Activated CD8-positive, alpha-beta memory T cell treated with anti-CD3 and anti-CD28 coated beads for 1 hour (primary cell): ENCODE measurements at places on chromosomes 6 and 20.

GRCh38 chr6:43986177-43986825 lies 141.0 kb downstream of the MRPL14 start:
- DNase-seq: no peak

- DNase-seq: no peak
Observed at GRCh38 chr6:98514073-98514720, 320.2 kb upstream of the POU3F2 start.

DNA sequence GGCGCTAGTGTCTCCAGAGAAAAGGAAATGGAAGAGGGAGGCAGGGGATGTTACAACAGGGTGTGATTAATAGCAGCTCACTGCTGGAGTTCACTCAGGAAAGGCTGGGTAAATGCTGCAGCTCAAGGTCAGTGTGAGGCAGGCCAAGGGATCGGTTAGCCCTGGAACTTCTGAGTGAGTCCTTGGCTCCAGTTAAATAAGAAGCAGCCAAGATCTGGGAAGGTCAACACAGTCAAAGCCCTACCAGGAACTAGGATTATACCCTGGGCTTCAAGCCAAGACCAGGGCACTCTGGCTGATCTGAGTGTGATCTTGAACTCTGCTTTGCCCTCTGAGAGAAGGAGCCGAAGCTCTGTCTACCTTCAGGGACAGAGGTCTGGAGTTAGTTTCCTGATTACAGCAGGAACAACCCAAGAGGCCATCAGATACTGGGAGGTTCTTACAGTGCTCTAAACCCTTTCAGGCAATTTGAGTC lies 44.3 kb downstream of the TPD52L1 start:
- no peak for DNase-seq

- no peak for DNase-seq
Observed at GRCh38 chr20:10978713-10979112, 304.9 kb upstream of the JAG1 start.

- no peak for DNase-seq
Observed at GRCh38 chr20:38635721-38636288, 34.2 kb downstream of the ARHGAP40 start.

GRCh38 chr6:44166591-44167184 lies 8.1 kb downstream of the CAPN11 start:
- no peak for DNase-seq

- no peak for DNase-seq
Observed at GRCh38 chr6:4139272-4139671, 3.9 kb upstream of the ECI2 start.

DNA sequence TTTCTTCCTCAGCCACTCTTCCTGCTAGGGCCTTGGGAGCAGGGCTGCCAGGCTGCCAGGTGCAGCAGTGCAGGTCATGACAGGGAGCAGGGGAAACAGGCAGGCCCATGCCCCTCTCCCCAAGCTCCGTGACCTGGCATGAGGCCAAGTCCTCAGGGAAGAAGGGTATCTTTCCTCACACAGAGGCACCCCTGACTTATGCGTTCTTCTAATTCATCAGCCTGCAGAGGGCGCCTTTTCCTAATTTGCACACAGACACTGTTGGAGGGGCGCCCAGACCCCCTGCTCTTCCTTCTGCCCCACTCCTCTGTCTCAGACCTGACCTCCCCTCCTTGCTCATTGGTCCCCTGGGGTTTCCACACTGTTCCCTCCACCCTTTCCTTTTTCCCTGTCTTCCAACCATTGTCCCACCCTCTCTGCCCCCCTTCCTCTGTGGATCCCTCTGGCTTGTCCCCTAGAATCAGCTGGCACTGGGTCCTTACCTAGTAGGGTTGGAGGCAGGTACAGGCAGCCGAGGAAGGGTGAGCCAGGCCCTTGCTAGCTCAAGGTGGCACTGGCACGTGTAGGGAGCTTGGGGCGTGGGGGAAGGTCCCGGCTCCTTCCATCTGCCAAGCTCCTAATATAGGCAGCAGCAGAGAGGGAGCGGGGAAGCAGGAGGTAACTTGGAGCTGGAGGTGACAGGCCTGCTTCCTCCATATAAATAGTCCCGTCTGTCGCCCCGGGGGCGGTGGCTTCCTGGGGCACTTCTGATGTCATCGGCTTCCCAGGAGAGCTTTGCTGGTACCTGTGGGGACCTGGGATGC lies 154.9 kb upstream of the MLN start:
- DNase-seq: no peak

DNA sequence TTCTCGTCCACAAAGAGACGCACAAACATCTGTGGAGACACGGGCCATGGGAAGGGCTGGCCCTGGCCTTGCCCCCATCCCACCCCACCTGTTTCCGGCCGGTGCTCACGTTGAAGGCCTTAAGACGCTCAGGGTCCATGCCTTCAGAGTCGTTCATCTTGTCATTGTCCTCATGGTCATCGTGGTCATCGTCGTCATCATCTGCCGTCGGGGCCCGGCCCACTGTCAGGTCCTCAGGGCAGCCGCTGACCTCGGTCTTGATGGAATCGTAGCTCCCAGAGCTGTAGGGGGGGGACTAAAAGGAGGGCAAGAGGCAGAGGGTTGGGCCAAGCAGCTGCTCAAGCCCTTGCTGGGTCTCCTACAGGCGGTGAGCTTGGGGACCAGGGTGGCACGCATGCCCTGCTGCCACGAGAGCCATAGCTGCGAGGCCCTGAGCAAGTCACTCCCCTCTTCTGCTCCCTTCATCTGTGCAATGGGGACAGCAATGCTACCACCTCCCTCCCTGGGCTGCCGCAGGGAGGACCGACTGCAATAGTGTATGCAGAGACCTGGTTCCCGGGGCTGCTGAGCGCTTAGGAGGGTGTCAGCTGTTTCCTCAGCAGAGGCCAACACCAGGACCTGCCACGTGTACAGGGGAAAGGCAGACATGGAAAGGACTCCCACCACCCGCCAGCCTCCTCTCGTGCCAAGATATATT lies 95.5 kb downstream of the ASXL1 start:
- no peak for DNase-seq

GRCh38 chr6:31870385-31870921 lies 7.8 kb upstream of the NEU1 start:
- no peak for DNase-seq

DNA sequence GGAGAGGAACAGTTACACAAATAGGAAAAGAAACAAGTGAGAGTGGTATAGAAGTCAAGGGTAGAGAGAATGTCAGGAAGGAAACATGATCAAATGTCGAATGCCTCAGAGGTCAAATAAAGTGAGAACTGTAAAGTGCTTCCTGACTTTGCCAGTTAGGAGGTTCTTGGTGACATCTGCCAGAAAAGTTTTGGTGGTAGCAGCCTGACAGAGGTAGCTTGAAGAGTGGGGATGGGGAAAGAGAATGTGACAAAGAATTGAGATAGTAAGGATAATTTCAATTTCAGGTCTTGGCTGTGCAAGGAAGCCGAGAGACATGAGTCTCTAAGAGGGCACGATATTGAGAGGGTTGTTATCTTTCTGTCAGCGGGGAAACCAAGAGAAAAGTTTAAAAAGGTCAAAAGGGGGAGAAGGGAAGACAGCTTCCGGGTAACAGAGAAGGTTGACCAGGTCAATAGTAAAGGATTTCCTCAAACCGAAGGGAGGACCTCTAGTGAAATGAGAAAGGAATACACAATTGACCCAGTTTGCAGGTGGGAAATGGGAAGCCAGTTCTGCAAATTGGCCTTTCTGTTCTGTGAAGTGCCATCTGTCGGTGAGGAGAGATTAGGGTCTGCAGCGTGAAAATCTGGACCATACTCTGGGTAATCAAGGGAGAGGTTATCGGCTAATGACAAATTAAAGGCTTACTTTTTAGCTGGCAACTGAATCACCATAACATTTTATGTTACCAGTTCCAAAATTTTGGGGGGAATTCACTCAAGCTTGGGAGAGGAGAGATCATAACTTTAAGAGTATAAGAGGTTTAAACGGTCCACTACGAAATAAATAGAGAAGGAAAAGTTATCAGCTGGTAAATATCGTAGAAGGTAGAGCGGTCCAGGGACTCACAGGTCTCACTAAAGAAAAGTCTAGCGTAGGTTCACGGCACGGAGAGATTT lies 973 bp upstream of the BRD2 start:
- no peak for DNase-seq

DNA sequence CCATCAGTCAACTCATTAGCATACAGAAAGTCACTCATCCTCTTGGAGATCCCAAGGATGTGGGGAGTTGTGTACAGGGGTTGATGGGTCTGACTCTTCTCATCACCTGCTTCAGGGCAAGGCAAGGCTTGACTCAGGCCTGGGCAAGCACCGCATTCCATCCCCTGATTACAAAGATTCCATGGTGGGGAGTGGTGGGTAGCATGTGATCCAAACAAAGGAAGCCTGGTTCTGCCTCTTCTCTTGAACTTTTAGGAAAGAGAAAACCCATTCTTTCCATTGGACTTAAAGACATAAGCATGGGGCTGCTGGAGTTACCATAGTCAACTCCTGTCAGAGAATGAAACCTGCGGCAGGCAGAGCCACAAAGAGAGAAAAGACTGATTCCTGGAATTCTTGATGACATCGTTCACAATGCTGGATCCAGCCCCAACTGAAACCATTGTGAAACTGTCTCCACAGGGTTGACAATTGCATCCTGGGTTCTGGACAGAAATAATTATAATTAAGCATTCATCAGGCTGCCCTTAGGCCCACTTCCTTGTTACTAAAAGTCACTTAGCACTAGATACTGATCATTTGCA lies 235.8 kb upstream of the KCNG1 start:
- DNase-seq: no peak

- DNase-seq: no peak
Observed at GRCh38 chr6:151757506-151757955, 50.0 kb upstream of the ESR1 start.

DNA sequence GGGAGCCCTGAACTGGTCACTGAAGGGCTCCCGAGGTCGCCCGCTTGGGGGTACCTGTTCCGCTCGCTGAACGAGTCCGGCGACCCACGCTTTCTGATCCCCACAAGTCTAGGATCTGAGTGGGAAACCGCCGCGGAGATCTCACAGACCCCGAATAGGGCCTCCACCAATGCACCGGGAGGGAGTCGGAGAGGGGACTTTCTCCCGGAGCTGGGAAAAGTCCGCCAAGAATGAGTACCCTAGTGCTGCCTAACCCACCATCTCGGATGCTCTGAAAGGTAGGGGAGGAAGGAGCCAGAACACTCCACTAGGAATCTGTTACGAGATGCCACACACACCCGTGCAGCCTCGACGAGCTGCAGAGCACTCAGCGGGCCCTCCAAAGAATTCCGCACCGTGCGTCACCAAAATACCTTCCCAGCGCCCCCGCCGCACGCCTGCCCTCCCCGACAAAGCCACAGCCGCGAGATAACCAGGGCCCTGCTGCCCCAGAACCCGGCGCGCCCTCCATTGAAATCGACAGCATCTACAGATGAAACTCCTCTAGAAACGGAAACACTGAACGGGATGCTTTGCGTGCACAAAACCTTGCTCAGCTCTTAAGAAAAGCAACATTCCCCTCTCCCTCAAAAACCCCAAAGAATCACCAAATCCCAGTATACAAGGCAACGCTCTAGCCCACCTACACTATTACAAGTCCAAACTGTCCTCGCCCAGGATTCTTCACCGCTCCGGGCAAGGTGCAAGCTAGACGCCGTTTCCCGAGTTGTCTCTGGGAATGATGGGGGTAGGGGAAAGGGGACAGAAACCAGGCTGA lies 686 bp downstream of the COL12A1 start:
- no peak for DNase-seq

GRCh38 chr6:164929408-164929977 lies 379.9 kb downstream of the C6orf118 start:
- DNase-seq: no peak

GRCh38 chr6:137964876-137965275 lies 97.8 kb downstream of the TNFAIP3 start:
- DNase-seq: no peak

GRCh38 chr6:134103006-134103405 lies 50.6 kb upstream of the SLC2A12 start:
- no peak for DNase-seq

DNA sequence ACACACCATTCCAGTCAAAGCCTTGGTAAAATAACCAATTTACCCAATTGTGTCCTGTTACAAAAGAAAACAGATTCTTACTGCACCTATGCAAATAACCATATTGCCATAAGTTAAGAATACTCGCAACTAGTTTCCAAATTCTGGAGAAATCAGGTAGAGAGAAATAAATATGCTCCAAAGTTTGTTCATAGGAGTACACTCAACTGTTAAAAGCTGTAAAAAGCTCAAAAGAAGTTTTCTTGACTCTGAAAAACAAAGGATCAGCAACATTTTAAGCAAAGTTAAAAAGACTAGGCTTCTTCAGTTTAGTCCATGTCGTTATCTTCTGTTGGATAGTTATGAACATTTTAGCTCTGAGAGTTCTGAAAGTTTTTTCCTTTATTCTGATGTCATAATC lies 48.0 kb downstream of the CEP85L start:
- DNase-seq: no peak

GRCh38 chr6:33420491-33421343 lies 852 bp downstream of the SYNGAP1 start:
- no peak for DNase-seq

DNA sequence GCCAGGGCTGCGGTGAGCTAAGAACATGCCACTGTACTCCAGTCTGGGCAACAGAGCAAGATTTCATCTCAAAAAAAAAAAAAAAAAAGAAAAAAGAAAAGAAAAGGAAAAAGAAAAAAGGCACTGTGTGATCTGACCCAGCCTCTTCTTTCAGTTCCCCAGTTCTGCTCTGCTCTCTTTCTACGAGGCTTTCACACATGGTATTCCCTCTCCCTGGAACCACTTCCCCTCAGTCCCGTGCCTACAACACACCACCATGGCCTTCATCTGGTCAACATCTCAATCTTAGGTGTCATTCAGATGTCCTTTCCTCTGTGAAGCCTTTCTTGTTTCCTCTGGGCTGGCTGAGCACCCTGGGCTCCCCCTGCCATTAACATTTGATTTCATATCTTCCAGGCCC lies 2.3 kb upstream of the DSN1 start:
- DNase-seq: no peak

GRCh38 chr6:1786455-1787453 lies 177.0 kb downstream of the FOXC1 start:
- no peak for DNase-seq

DNA sequence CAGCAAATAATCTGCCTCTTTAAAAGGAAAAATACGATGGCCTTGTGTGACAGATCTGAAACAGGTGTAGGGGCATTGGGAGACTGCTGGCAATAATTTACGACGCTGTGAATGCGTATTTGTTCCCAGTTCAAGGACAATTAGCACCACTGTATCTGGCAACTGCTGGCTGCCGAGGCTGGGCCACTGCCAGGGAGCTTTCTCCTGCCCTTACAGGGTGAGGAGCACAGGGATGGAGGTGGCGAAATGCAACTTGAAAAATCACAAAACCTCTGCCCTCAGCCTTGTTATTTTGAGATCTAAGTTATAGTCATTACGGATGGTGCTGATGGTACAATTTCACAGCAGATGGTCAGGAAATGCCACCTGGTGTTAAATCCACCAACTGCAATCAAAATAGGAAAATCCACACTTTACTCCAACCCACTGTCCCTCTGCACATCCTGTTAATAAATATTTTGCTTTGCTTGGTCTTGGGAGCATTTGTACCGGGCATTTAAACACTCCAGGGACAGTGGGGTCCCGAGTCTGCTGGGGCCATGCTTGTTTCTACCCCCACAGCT lies 6.4 kb downstream of the MYLK4 start:
- DNase-seq: no peak

DNA sequence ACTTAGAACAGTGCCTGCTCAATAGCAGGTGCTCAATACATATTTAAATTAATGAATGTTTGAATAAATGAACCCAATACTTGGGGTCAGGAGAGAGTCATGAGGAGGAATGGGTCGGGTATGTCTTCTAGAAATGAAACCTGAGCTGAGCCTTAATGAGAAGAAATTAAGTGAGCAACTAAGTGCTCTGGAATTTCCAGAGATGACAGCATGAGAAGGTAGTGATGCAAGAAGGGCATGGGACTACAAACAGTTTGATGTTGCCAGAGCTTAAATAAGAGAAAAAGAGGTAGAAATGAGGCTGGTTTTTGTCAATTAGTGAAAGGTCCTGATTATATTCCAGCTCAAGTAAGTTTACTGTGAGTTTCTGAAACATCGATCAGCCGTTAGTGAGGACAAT lies 82.9 kb downstream of the PDE10A start:
- no peak for DNase-seq
